ENCODE measurements at places on chromosomes 3 and 15. TPM values are rescaled to one million over a fixed set of nuclear protein-coding genes. Genes with fewer than 3 reads are reported as not detected.

TEX55 gene
- not detected for total RNA-seq

DNAJC13 gene
- total RNA-seq: 15.6 TPM

GABRB3 gene
- 78.3 TPM for total RNA-seq

ZNF280D gene
- 14.7 TPM for total RNA-seq

HRG gene
- total RNA-seq: not detected

FMN1 gene
- total RNA-seq: 0.36 TPM

CLDN1 gene
- 28.6 TPM for total RNA-seq

CCR2 gene
- total RNA-seq: not detected

DUOXA2 gene
- total RNA-seq: not detected

SLC24A5 gene
- not detected for total RNA-seq

TF gene
- total RNA-seq: 1.1 TPM

C3orf22 gene
- total RNA-seq: not detected

Data from A549 treated with DMSO at 1 μM for 4 hours (cell line).